ENCODE measurements at places on chromosomes 2 and 18. TPM values are rescaled to one million over a fixed set of nuclear protein-coding genes. Genes with fewer than 3 reads are reported as not detected.

DNA sequence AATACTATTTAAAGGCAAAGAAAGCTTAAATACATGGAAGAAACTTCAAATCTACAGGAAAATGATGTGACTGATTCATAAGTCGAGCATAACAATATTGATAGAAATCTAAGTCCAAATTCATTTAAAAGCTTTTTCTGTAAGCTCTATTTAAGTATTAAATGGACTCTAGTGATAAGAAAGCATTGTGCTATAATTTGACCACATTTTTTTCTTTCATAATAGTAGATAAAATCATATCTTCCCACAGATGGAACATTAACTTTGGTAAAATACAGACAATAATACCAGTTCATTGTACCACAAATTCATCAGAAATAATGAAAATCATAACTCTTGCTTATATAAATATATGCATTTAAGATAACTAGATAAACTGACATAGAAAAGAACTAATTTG lies 366.5 kb downstream of the GALNT13 start:
- no peaks in the 10 kb centered on the region for H3K36me3 ChIP-seq
- no peak overlapping the region for H3K27ac ChIP-seq
- no peaks in the 10 kb centered on the region for H3K27me3 ChIP-seq
- H3K4me1 ChIP-seq: no peaks in the 10 kb centered on the region
- DNase-seq: no peak

GRCh38 chr2:8545695-8546611 lies 135.9 kb upstream of the ID2 start:
- no peak overlapping the region for H3K27ac ChIP-seq
- peaks cover 11% of the 10 kb centered on the region for H3K4me1 ChIP-seq
- H3K36me3 ChIP-seq: no peaks in the 10 kb centered on the region
- peaks cover 10% of the 10 kb centered on the region for H3K27me3 ChIP-seq
- no peak for DNase-seq

DNA sequence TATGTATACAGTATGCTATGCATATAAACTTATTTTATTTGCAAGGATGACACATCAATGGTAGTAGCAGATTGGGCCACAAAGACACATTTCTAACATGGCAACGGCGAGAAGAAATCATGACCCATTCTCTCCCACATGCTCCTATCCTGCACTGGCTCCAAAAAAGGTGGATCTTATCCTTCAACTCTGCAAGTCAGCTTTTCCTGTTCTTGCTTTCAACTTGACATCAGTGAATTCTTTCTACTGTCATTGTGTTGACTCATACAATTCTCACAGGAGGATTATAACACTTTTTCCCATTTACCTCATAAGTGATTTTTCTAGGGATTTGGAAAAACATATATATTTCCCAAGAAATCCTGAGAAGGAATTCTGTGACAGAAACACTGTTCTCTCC lies 53.1 kb downstream of the ACVR1 start:
- peaks cover 6% of the 10 kb centered on the region for H3K27me3 ChIP-seq
- no peaks in the 10 kb centered on the region for H3K36me3 ChIP-seq
- H3K4me3 ChIP-seq: no peak overlapping the region
- no peak for DNase-seq

The SGPP2 gene
- 2.1 TPM for total RNA-seq

The MC2R gene
- not detected for total RNA-seq

Measured in glutamatergic neuron (in vitro differentiated cells).